GM23248 (cell line): ENCODE measurements at places on chromosomes 5 and 9. TPM values are rescaled to one million over a fixed set of nuclear protein-coding genes. Genes with fewer than 3 reads are reported as not detected.

GRCh38 chr5:180626661-180627385 lies 22.6 kb downstream of the FLT4 start:
- DNase-seq, result no peak

DNA sequence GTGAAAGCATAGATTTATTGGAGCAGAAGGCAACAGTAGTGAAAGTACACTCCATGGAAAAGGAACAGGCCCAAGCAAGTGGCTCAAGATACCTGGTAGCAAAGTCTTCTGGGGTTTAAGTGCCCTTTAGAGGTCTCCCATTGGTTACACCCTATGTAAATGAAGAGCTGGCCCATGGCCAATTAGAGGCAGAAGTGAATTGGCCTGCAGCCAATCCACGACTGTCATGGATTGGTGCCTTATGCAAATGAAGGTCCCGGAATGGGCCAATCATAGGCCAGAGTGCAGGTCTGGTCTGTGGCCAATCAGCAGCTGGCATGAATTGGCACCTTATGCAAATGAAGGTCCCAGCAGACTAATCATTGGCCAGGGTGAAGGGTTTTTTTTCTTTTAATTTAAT lies 64.2 kb upstream of the PCSK5 start:
- no peak for DNase-seq

DNA sequence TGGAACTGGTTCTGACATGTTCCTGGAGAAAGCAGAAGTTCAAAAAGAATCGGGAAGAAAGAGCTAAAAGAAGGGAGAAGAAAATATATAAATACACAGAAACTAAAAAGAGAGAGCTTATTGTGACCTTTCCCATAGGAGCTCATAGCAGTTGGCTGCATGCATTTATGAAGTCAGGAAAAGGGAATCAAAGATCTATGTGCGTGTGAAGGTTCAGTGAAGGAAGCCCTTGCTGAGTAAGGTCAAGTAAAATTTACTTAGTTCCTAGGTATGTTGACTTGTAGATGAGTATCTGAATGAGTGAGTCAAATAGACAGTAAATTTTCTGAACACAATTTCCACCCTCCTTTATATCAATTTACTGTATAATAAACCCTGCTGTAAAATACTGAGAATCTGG lies 632.5 kb downstream of the SLCO4C1 start:
- no peak for DNase-seq

DNA sequence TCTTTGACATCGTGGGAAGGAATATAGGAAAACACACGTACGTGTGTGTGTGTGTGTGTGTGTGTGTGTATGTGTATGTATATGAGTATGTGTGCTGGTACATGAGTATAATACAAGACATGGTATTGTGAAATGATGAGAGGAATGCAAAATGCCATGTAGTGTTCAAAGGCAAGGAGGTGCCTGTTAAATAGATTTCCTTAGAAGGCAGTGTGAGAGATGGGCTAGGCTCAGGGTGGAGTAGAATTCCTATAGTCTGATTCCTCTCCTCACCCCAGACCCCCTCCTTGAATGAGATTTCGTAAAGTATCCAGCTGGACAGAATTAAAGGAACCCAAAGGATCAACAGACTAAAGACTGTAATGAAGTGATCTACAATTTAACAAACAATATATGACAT lies 11.1 kb downstream of the GPR21 start:
- peak; percentile 51 for DNase-seq

DNA sequence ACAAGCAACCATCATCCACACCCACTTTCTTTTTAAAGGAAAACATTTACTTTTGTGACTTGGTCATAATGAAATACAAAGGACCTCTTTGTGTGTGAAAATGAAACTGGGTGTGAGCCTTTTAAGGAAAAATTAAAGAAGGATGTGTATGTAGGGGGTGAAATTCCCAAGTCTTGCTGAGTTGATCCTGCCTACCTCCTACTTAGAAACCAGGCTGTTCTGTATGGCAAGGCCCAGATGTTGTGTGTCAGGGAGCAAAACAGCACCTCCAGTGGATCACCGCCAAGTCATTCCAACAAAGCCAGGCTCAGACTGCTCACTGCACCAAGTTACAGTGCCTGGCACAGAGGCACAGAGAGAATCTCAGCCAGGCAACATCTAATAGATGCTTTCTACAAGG lies 198.5 kb upstream of the FBN2 start:
- peak; percentile 15 for DNase-seq

GRCh38 chr9:133770076-133770777 lies 32.1 kb upstream of the SARDH start:
- no peak for DNase-seq

DNA sequence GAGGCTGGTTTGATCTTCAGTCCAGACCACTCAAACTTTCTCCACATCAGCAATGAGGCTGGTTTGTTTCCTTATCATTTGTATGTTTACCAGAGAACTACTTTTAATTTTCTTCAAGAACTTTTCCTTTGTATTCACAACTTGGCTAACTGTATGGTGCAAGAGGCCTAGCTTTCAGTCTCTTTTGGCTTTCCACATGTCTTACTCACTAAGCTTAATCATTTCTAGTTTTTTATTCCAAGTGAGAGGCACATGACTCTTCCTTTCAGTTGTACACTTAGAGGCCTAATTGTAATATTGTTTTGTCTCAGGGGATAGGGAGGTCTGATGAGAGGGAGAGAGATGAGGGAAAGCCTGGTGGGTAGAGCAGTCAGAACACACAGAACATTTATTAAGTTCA lies 554.0 kb upstream of the ARRDC3 start:
- DNase-seq, result peak; percentile 57

DNA sequence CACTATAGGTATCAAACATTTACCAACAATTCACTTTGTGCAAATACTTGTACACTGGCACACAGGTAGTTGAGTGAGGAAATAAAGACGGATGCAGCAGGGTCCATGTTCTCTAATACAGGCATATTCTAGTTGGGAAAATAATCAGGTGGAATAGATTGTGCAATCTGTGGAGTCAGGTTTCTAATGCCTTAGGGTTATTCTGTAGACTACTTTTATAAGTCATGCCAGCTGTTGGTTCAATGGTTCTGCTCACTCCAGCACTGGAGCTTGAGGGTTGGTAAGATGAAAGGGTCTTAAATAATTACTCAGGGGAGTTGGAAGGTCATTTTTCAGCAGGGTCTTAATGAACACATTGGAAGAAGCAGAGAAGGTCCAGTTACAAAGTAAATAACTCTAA lies 690.3 kb upstream of the DMAC1 start:
- no peak for DNase-seq

DNA sequence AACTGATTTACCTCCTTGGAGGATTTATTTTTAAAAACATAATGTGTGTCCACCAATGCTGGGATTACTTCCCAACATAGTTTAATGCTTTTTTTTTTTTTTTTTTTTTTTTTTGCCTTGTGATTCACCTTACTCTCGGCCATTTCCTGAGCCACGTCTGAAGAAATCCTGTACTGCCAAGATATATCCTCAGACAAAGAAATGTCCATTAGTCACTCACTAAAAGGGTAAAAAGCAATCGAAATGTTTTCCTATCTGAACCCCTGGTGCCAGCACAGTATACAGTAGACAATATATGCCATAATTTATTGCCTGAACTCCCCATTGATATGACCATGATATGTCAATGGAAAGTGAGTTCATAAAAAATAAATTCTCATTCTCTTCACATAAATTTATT lies 344.1 kb downstream of the BNC2 start:
- DNase-seq, result peak; percentile 89

The TXNDC8 gene
- total RNA-seq, result not detected in 2 replicates

The TLX3 gene
- total RNA-seq, result not detected in 2 replicates

The HSPB3 gene
- 4.1 and 12.3 TPM in 2 replicates for total RNA-seq

The NR2F1-AS1 gene
- total RNA-seq, result 8.3 and 13.4 TPM in 2 replicates

The PHYHD1 gene
- total RNA-seq, result 4.4 and 4.7 TPM in 2 replicates

The TMEM171 gene
- total RNA-seq, result 5.8 and 6.7 TPM in 2 replicates

The TMOD1 gene
- total RNA-seq, result 1.3 TPM in 1 of 2 replicates, not detected in the other

The SLC25A2 gene
- not detected in 2 replicates for total RNA-seq
